Activated CD8-positive, alpha-beta T cell treated with anti-CD3 and anti-CD28 coated beads for 36 hours (primary cell): ENCODE measurements at places on chromosomes 12 and 14.

GRCh38 chr14:51862860-51863259, 2.4 kb downstream of the GNG2 start:
- DNase-seq = no peak

DNA sequence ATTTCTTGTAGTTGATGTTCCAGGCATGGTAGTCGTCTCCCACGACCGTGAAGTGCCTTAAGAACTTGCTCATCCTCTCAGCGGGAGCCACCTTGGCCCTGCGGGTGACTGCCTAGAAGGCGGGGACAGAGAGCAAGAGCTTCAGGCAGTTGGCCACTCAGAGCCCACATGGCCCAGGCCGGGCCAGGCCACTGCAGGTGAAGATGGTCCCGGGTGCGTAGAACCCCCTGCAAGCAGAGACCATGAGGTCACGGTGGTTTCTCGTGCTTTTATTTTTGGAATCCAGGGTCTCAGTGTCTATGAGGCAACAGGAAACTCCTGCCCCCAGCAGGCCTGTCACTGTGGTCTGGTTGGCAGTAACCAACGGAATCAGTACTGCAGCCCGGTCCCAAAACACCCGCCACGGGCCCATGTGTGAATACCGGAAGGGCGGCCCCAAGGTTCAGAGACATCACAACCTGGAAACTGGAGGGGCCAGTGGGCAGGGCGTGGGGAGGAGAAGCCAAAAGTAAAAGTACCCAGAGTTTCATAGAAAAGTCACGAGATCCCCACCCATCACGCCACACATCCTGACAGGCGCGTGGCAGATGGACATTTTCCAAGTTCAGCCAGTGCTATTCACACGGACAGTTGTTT, 27.5 kb downstream of the HVCN1 start:
- peak; percentile 91 for DNase-seq

GRCh38 chr12:91367234-91367849, 184.7 kb upstream of the DCN start:
- no peak for DNase-seq

- peak; percentile 26 for DNase-seq
Measured at GRCh38 chr12:75438059-75438754, 42.3 kb upstream of the GLIPR1 start.

DNA sequence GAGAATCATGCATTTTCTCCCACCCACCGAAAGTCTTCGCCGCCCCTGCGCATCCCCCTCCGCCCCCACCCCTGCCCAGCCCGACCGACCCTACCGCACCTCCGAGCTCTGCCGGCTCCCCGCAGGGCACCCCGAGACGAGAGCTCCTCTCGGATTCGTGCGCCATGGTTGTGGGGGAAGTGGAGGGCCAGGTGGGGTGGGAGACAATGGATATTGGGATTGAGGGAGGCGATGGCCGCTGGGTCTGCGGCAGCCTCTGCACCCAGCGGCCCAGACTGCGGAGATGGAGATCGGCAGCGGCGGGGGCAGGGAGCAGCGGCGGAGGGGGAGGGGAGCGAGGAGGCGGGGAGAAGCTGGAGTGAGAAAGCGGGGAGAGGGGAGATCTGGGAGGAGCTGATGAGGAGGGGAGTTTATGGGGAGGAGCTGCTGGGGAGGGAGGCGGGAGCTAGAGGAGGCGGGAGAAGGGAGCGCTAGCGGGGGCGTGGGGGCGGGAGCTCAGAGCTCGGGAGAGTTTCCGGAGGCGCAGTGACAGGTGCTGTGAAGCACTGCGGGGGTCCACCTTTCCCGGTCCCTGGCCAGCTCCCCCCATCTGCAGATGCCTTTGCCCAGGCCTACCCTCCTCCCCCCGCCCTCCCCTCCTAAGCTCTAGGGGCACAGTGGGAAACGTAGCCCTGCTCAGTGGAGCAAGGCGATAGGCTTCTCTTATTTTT, at the start of gene SALL2:
Gene SALL2, minus strand, starts transcription at position 385 of the 710 bp plus-strand sequence. Its CDS starts 219 bp downstream, at position 166.
- DNase-seq = peak; percentile 83

DNA sequence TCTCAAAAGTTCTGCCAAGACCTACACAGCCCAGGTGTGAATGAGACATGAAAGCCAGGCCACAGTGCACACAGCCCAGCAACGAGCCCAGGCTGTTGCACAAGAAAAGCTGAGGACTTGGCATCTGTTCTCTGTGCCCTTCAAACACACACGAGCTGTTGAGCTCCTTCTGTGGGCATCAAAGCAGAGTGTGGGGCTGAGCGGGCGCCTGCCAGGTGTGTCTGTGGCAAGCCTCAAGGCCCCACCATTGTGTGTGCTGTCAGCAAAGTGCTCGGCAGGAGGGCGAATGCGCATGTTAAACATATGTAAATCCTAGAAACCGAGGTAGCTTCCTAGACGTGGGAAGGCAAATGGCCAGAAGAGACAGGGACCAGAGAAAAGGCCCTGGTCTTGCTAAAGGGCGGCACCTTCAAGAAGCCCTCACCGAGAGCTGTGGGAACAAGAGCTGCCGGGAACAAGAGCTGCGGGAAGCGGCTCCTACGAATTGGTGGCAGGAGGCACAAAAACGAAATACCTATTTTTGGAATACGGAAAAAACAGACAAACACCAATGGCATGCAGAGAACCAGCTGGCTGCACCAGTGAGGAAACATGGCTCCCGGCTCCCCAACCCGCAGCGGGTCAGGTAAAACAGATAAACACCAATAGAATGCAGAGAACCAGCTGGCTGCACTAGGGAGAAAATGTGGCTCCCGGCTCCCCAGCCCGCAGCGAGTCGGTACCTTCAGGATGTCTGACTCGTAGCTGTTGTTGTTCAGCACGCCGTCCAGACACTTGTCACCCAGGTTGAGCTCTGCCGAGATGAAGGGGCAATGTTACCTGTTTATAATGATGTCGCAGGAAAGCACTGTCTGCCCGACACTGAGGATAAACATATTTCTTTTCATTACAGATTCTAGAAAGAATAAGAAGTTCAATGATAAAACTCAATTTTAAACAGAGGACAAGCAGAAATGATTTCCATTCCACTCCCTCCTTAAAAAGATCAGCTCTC, 19.0 kb upstream of the GOLGA3 start:
- DNase-seq = no peak

DNA sequence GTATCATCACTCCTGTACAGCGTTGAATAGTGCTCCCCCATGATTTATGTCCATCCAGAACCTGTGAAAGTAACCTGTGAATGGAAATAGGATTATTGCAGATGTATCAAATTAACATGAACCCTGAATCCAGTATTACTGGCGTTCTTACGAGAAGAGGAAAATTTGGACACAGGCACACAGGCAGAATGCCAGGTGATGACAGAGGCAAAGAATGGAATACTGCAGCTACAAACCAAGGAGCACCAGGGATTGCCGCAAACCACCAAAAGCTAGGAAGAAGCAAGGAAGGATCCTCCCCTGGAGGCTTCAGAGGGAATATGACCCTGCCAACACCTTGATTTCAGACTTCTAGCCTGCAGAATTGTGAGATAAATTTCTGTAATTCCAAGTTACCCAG, 113.5 kb upstream of the EGLN3 start:
- DNase-seq = no peak

DNA sequence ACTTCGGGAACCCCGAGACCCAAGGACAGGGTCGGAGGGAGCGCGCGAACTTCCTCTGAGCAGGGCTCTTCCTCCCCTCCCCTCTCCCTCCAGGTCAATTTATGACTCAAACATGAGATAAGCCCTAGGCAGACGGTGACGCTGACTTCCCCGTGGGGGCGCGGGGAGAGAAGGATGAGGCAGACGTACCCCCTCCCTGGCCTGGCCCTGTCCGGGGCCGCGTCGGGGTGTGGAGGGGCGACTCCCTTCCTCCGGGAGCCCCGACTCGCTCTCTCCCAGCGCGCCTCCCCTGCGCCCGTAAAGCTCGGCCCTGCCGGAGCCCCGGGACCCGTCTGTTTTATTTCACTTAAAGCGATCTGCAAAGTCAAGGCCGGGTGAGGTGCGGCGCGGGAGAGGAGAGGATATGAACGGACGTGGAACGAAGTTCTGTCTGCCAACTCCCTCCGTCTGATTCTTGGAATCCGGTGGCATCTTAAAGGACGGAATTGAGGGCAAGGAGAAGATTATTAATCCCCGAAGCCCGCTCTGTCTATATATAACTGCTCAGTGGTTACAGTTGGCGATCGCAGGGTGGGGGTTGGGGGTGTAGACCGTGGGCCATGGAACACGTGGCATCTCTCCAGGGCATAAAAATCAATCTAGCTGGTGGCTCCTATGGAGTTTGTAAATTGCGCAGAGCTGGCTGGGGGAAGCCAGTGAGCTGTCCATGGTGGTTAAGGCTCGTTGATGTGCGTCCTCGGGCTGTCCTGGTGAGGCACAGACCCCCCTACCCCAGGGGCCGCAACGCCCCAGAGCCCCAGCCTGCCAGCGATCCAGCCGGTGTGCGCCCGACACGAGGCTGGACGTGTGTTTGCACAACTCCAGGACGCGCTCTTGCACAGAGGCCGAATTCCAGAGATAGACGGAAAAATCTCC, 2.9 kb upstream of the PTHLH start:
- DNase-seq = peak; percentile 24

DNA sequence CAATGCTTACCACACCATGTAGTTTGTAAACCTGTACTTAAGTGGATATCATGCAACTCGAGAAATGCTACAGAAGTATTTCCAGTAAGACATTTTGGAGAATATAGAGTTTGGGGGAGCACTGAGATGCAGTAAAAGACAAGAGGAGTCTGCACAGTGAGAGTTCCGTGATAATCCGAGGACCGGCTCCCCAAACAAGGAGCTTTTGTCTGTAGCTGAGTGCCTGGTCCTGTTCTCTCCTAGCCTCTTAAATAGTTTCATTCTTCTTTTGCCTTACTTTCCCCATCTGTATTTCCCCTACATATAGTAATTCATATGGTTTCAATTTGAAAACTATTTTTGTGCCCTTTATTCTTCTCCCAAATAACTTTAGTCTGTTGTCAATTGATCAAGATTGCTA, 364.1 kb downstream of the EGLN3 start:
- DNase-seq = no peak

DNA sequence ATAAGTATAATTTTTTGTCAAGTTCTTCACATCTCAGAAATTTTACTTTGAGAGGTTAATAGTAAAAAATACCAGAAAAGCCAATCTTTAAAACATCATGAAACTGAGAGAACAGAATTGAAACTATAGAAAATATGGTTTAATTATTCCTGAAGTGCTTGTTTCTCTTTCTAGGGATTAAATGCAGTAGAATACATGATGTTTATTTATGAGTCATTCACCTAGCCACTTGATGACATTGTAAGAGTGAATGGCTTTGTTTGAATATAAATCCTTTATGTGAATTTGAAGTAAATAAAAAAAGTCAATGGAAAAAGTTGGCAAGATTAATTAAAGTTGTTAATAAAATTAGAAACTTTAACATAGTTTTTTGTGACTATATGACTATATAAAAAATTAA, 48.4 kb downstream of the KTN1 start:
- DNase-seq = no peak

DNA sequence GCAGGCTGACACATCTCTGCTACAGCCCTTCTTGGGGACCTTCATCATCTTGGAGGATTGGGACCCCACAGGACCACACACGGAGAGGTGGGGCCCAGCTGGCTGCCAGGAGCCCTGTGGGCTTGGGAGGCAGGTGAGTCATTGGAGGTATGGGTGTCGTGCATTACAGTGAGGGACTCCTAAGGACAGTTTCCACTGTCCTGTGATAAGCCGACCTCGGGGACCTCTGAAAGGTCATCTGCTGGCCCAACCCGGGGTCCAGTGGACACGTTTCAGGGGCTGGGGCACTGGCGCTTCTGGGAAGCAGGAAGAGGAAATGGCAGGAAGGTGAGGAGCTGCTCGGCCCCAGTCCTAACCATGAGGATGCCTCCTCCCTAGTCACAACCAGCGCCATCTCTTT, 238.0 kb downstream of the BCL11B start:
- DNase-seq = no peak

DNA sequence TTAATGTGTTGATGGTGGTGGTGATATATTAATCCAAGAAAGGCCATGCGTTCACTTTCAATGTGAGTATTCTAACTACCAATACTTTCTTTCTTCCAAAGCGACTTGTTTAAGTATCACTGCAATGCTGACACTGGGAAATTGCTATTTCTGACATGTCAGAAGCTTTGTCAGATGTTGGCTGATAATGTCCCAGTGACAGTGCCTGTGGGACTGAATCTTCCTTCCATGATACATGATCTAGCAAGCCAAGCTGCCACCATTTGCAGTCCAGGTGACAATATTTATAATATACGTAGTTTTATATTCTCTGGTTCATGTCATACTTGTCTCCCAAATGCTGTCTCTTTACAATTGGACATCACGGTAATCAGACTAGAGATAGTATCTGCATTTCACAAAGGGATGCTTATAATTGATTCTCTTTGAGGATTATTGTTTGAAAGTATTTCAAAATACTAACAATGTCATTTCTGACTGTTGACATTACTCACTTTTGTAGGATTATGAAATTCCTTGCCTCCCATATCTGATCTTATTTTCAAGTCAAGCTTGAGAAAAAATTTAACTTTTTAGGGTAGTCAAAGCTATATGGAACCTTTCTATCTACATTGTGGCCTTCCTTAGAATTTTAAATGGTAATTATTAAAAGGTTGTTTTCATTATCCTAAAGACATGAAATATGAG, 57.3 kb downstream of the KNTC1 start:
- no peak for DNase-seq

DNA sequence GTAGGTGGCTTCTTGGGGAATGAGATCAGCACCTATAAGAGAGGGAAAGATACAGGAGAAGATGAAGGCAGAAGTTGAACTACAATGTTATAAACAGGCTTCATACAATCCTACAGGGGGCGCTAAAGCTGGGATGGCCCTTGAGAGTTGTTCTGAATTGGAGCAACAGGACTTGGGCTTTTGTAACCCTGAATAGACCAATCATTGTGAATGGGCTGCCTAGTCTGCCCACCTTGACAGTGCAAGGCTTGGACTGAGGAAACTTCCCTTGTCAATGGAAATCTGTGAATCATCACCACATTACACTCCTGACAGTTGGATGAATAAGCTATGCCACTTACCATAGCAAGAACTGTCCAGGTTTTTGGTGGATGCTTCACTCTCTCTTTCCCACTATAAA, 306.1 kb downstream of the KCNC2 start:
- peak; percentile 10 for DNase-seq

- DNase-seq = no peak
Measured at GRCh38 chr12:91111366-91112325, at the start of gene LUM. LUM (minus strand) TSS chr12:91111494; CDS start chr12:91108979, 2,515 bp downstream.

DNA sequence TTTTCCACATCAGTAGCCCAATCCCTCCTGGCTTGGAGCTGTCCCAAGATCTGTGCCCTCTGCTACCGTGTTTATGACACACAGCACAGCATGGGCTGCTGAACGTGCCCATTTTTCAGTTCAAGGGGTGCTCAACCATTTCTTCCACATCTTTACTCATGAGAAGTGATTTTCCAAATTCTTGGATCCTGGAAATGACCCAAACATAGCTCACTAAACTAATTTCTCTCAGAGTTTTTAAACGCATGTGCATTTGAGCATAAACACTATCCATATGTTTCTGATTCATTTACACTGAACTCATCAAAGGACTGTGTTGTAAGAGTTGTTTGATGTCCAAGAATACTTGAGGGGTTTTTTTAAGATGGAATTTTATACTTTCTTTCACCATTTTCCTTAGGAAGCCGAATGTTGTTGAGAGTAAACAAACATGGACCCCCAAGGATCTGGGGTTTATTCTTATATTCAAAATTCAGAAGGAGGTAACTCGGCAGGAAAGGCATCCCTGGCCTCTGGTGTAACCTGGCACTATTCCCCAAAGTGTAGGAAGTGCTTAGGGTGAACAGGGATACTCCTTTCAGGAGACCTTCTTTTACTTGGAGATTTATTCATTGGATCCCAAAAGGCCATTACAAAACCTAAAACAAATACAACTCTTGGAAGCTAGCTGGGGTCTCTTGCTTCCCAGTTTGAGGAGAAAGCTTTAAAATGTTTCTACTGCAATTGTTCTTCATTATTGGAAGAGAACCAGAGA, 215.0 kb downstream of the BMP4 start:
- DNase-seq = no peak

- no peak for DNase-seq
Measured at GRCh38 chr12:51382173-51382572, 9.0 kb downstream of the GALNT6 start.
